ENCODE measurements at places on chromosomes 2 and 18.

DNA sequence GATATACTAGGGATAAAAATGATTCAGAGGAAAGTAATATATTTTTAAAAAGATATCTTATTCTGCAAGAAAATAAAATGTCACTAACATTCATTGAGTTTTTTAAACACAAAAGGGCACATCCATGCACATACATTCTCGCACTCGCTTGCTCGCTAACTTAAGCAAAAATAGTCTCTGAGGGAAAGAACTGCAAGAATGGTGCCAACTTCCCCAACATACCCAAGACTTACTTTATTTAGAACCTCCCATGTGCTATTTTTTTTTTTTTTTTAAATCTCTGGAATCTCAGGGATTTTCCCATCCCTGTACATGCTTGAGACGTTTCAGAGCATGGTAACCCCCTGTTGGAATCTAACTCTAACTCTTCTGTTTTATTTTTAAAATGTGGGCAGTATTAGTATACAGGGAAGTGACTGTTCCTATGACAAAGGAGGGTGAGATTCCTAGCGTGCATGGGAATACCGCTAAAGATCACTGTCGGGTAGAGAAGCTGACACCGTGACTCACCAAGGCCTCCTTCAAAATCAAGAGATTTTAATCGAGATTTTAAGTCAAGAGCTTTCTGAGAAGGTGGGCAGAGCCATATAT lies 187.9 kb upstream of the ZEB2 start:
- no peak for DNase-seq

- no peak for DNase-seq
Observed at GRCh38 chr18:11981543-11982366, 448 bp downstream of the IMPA2 start.

GRCh38 chr2:71609958-71610357 lies 156.6 kb downstream of the DYSF start:
- peak; percentile 7 for DNase-seq

GRCh38 chr2:151841047-151841424 lies 12.8 kb upstream of the ARL5A start:
- DNase-seq = no peak

GRCh38 chr2:172472446-172473033 lies 45.2 kb downstream of the ITGA6 start:
- DNase-seq = no peak

- peak; percentile 25 for DNase-seq
Observed at GRCh38 chr2:127810156-127810618, 784 bp downstream of the WDR33 start.

- DNase-seq = no peak
Observed at GRCh38 chr18:33269223-33269622, 171.3 kb downstream of the CCDC178 start.

- peak; percentile 35 for DNase-seq
Observed at GRCh38 chr2:120831891-120832290, 96.2 kb downstream of the GLI2 start.

DNA sequence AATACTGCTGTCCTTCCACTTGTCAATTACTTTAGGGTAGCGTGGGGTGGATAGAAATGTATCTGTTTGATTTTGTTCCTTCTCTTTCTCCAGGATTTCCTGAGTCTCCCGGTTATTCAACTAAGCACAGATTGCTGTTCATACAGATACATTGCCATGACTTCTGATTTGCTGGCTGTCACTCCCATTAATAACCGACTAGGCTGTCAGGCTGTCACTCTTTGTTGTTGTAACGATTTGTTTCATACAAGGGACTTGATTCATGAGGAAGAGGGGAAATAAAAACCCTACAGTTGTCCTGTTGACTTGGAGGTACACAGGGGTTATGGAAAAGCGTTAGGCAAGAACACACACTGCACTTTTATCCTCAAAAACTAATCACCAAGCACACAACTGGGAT lies 302.7 kb upstream of the SMIM21 start:
- no peak for DNase-seq

GRCh38 chr18:26133652-26134051 lies at the start of gene PSMA8:
Gene PSMA8 (plus strand): TSS chr18:26133869. CDS start chr18:26133966, 97 bp downstream.
- peak; percentile 12 for DNase-seq
